ENCODE measurements at places on chromosomes 13 and 19.

- H3K27me3 ChIP-seq = peaks cover 26% of the 10 kb centered on the region
- H3K27ac ChIP-seq = no peak overlapping the region
- no peak for DNase-seq
- no peak overlapping the region for H3K4me3 ChIP-seq
Measured at GRCh38 chr13:99746637-99747402, 224.7 kb downstream of the ZIC5 start.

GRCh38 chr13:79003989-79004898, 345.3 kb upstream of the OBI1 start:
- no peak overlapping the region for H3K4me3 ChIP-seq
- DNase-seq = no peak
- no peak overlapping the region for H3K27ac ChIP-seq
- peaks cover 1% of the 10 kb centered on the region for H3K27me3 ChIP-seq
- no peaks in the 10 kb centered on the region for H3K36me3 ChIP-seq

DNA sequence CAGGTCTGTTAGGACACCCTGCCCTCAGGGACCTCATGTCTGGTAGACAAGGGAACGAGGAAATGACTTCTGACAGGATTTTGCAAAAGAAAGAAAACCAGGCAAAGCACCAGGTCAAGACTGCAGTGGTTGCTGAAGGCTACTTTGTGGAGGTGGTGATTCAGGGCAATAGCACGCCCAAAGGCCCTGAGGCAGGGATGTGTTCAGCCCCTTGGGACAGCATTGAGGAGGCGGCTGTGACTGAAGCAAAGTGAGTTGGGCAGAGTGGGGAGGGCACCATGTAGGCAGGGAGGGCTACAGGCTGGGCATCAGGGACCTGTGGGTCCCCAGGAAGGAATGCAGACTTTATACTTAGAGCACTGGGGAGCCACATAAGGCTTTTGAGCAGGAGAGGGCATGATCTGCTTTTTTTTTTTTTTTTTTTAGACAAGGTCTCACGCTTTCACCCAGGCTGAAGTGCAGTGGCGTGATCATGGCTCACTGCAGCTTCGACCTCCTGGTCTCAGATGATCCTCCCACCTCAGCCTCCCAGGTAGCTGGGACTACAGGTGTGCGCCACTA, 10.8 kb upstream of the HOMER3 start:
- peak overlapping the region; percentile 86 for H3K27ac ChIP-seq
- DNase-seq = peak; percentile 94
- peaks cover 11% of the 10 kb centered on the region for H3K36me3 ChIP-seq
- peak overlapping the region; percentile 5 for H3K4me3 ChIP-seq

GRCh38 chr13:33284031-33284430, 1.5 kb downstream of the STARD13 start:
- H3K27me3 ChIP-seq = peaks cover 4% of the 10 kb centered on the region
- peak overlapping the region; percentile 99 for H3K4me3 ChIP-seq
- H3K4me1 ChIP-seq = peaks cover 57% of the 10 kb centered on the region
- peaks cover 54% of the 10 kb centered on the region for H3K36me3 ChIP-seq

GRCh38 chr19:30842926-30843325, 470.7 kb downstream of the ZNF536 start:
- no peaks in the 10 kb centered on the region for H3K4me1 ChIP-seq
- H3K4me3 ChIP-seq = no peak overlapping the region
- no peak overlapping the region for H3K27ac ChIP-seq
- H3K27me3 ChIP-seq = no peaks in the 10 kb centered on the region
- DNase-seq = no peak

DNA sequence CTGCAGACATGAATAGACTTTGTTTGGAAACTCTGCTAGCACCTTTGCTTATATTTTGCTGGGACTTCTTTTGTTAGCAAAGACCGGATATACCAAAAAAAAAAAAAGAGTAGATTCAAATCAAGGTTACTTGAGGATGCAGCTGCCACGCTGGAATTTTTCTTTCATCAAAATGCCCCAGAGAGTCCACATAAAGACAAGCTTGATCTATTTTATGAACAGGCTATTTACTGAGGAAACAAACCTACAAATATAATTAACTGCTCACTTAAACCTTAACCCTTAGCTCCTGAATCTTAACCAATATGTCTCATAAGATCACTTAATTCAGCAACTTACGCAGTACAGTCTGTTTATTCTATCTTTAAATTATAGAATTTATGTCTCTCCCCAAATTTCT, 27.1 kb upstream of the DOCK9 start:
- no peak overlapping the region for H3K4me3 ChIP-seq
- peaks cover 22% of the 10 kb centered on the region for H3K4me1 ChIP-seq
- DNase-seq = no peak
- no peaks in the 10 kb centered on the region for H3K27me3 ChIP-seq
- H3K36me3 ChIP-seq = no peaks in the 10 kb centered on the region

- H3K4me1 ChIP-seq = peaks cover 5% of the 10 kb centered on the region
- H3K36me3 ChIP-seq = peaks cover 9% of the 10 kb centered on the region
- DNase-seq = no peak
- no peaks in the 10 kb centered on the region for H3K27me3 ChIP-seq
- H3K4me3 ChIP-seq = no peak overlapping the region
- H3K27ac ChIP-seq = no peak overlapping the region
Measured at GRCh38 chr19:519449-519865, 12.1 kb upstream of the CDC34 start.

DNA sequence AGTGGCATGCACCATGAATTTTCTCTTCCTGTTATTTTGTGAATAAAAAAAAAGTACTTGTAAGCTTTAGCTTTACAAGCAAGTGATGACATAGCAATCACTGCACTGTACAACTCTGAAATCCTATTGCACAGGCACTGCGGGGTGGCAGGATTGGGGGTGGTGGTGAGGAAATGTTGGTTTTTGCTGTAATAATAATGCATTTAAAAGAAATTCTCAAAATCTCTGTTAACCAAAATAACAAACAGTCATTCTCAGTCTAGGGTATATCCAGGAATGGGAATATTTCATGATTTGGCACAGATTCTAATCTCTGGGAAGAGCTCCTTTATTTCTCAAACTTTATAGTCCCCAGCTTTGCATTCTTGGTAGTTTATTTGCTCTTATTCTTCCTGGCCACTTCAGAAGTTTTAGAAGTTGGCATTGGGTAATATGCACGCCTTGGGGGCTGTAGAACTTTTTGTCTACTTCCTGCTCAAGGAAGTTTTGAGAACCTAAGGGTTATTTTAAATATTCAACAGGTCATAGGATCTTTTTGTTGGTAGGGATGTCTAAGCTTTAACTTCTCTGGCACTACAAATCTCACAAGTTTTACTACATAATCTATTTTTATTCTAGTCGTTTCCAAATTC, 353.0 kb upstream of the KLF12 start:
- H3K36me3 ChIP-seq = no peaks in the 10 kb centered on the region

DNA sequence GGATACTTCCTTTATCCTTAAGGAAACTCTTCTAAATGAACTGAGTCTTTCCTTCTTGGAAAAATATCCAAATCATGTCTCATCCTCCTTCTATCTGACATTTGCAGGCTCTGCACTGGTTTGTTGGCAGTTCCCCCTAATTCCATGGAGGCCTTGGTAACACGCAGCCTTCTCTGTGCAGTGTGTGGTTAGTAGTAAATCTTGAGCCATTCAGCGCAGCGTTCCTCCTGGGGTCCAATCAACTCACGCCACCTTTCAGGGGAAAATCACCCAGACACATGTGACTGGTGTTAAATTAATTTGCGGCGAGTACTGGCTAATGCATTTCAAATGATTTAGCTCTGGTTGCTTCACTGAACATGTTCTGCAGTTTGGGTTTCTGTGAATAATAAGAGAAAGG, 21.0 kb upstream of the CBY2 start:
- no peak overlapping the region for H3K27ac ChIP-seq
- peaks cover 17% of the 10 kb centered on the region for H3K27me3 ChIP-seq
- no peaks in the 10 kb centered on the region for H3K36me3 ChIP-seq
- H3K4me3 ChIP-seq = no peak overlapping the region

DNA sequence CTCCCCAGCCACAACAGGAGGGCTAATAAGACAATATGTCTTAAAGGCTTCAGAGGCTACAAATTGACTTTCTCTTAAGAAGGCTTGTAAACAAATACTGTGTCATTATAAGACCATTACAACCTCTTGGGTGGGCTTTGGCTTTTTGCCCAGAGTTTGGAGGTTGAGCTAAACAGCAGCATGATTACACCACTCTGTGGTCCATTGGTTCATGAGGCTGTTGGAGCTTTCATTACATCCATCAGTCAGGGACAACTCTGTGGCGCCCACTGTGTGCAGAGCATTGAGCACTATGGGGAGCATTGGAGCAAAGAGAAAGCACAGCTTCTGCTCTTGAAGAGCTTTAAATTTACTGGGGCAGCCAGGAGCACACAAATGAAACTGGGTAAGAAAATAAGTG, 75.9 kb downstream of the TNFSF11 start:
- no peaks in the 10 kb centered on the region for H3K4me1 ChIP-seq
- H3K36me3 ChIP-seq = no peaks in the 10 kb centered on the region
- H3K4me3 ChIP-seq = no peak overlapping the region
- no peak for DNase-seq
- no peak overlapping the region for H3K27ac ChIP-seq

GRCh38 chr19:5542665-5543064, 25.1 kb downstream of the TINCR start:
- no peaks in the 10 kb centered on the region for H3K4me1 ChIP-seq
- H3K27ac ChIP-seq = no peak overlapping the region
- DNase-seq = no peak
- peaks cover 13% of the 10 kb centered on the region for H3K27me3 ChIP-seq
- no peaks in the 10 kb centered on the region for H3K36me3 ChIP-seq

DNA sequence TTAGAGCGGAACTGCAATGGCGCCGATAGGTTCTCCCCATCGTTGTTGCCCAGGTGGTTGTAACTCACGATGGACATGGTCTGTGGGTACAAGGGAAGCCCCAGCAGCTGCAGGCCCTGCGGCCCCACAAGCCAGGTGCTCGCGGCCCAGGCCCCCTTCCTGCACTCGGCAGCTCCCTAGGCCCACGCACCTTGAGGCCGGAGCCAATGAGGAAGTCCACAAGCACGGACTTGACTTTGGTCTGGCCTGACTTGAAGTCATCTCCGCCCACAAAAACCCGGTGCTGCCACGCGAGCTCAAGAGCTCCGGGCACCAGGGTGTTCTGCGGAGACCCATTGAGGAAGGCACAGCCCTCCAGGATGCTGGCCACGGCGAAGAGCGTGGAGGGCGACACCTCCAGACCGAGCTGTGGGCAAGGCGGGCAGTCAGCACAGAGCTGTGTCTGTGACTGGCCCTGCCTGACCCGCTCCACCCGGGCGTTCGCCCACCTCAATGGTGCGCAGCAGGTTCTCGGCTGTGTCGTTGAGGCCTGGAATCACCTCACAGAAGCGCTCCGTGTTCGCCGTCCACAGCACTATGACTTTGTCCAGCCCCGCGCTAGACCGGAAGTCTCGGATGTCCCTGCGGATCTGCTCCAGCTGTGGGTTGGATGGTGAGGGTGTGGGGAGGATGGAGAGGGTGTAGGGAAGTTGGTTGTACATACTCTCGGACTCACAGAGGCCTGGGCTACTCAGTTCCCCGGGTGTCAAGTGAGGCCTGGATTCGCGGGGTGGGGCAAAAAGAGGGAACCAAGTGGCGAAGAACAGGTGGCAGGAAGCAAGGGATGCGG, 1.9 kb downstream of the ISYNA1 start:
- DNase-seq = no peak
- H3K4me3 ChIP-seq = peak overlapping the region; percentile 62
- peaks cover 14% of the 10 kb centered on the region for H3K36me3 ChIP-seq
- no peak overlapping the region for H3K27ac ChIP-seq
- peaks cover 19% of the 10 kb centered on the region for H3K4me1 ChIP-seq

GRCh38 chr19:48934837-48935236, 1.3 kb downstream of the DHDH start:
- no peak overlapping the region for H3K27ac ChIP-seq
- peaks cover 11% of the 10 kb centered on the region for H3K4me1 ChIP-seq
- peaks cover 11% of the 10 kb centered on the region for H3K27me3 ChIP-seq
- DNase-seq = no peak
- H3K4me3 ChIP-seq = no peak overlapping the region

GRCh38 chr13:39451301-39451700, 151.7 kb downstream of the LHFPL6 start:
- no peak overlapping the region for H3K27ac ChIP-seq
- no peak for DNase-seq
- no peaks in the 10 kb centered on the region for H3K36me3 ChIP-seq
- no peak overlapping the region for H3K4me3 ChIP-seq
- peaks cover 32% of the 10 kb centered on the region for H3K4me1 ChIP-seq

- no peak overlapping the region for H3K4me3 ChIP-seq
- H3K4me1 ChIP-seq = no peaks in the 10 kb centered on the region
- no peak overlapping the region for H3K27ac ChIP-seq
- no peak for DNase-seq
Measured at GRCh38 chr13:25473864-25474263, 102.1 kb downstream of the ATP8A2 start.

DNA sequence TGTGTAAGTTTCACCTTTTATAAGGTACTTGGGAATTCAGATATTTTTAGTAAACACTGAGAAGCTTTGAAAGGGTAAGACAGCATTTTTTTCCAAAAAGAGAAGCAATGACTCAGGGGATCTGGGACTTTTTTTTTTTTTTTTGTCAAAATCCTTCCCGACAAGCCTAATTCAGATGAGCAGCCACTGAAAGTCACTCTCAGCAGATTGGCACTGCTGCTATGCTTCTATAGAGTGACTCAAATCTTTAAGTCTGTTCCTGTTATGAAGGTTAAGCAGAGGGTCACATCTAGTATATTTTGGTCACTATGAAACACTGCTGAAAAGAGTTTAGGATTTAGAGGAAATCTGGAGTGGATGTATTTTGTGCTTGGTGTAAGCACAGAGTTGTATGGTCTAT, 571.1 kb downstream of the MYO16 start:
- no peaks in the 10 kb centered on the region for H3K36me3 ChIP-seq
- H3K4me3 ChIP-seq = peak overlapping the region; percentile 6
- H3K27me3 ChIP-seq = no peaks in the 10 kb centered on the region
- H3K27ac ChIP-seq = peak overlapping the region; percentile 75

- H3K27me3 ChIP-seq = 0 out of 2 replicates have a peak, but pooled peaks cover 3% of the 10 kb centered on the region
- peak; percentile 12 for DNase-seq
- H3K4me1 ChIP-seq = peaks cover 30% of the 10 kb centered on the region
- H3K36me3 ChIP-seq = peaks cover 7% of the 10 kb centered on the region
- 0 out of 2 replicates have a peak overlapping the region, but pooled peaks have one; percentile 26 for H3K27ac ChIP-seq
- H3K4me3 ChIP-seq = peak overlapping the region; percentile 79
Measured at GRCh38 chr19:35642312-35642711, 767 bp downstream of the ETV2 start.

GRCh38 chr13:29817604-29818378, 32.6 kb downstream of the UBL3 start:
- H3K4me1 ChIP-seq = peaks cover 80% of the 10 kb centered on the region
- H3K4me3 ChIP-seq = peak overlapping the region; percentile 58
- H3K27ac ChIP-seq = peak overlapping the region; percentile 74
- H3K27me3 ChIP-seq = no peaks in the 10 kb centered on the region
- peak; percentile 35 for DNase-seq

DNA sequence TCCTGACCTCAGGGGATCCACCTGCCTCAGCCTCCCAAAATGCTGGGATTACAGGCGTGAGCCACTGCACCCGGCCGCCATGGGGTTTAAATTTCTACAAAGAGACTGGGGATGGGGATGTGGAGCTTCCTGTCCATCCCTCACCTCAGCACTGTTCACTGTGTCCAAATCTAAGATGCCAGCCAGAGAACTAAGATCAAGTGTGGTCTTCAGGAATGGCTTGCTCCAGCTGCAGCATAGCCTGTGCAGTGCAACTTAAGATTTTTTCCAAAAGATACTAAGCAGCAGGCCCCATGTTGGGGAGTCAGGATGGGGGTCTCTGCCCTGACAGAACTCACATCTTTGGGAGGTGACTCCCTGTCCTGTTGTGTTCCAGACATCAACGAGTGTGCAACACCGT, 9.3 kb downstream of the ADGRE5 start:
- H3K27ac ChIP-seq = no peak overlapping the region
- peaks cover under 1% of the 10 kb centered on the region for H3K4me1 ChIP-seq
- H3K36me3 ChIP-seq = peaks cover 14% of the 10 kb centered on the region
- H3K4me3 ChIP-seq = no peak overlapping the region
- H3K27me3 ChIP-seq = peaks cover 5% of the 10 kb centered on the region

GRCh38 chr19:50427997-50428425, 4.7 kb upstream of the MYBPC2 start:
- H3K27me3 ChIP-seq = peaks cover 19% of the 10 kb centered on the region
- H3K4me1 ChIP-seq = peaks cover 10% of the 10 kb centered on the region
- no peak overlapping the region for H3K4me3 ChIP-seq
- H3K27ac ChIP-seq = no peak overlapping the region

Data from HFFc6 (cell line).